Ecto neural progenitor cell (in vitro differentiated cells): ENCODE measurements at places on chromosomes 1 and 21.

DNA sequence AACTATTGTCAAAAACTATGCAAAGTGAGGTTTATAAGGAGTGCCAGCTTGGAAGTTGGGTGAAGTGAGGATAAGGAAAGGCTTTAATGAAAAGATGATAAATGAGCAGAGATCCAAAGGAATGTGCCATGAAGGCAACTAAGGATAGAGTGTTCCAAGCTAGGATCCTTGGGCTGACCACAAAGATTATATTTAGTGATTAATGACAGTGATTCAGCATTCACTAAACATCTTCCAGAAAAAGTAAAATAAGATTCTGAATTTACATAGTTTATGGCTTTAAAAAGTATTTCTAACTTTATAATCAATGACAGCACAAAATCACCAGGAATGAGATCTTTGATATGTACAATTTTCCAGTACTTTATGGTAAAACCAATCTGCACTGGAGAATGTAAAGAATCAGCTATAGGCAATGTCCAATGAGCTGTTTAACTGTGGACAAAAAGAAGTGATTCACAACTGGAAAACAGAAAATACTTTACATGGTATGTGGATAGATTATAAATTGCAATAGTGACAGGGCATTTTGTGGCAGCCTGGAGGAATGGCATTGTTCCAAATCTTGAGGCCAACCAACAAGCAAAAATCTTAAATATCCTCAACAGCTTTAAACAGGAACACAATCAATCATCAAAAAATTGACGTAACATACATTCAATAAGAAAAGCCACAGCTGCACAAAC, 91.2 kb upstream of the KCTD3 start:
- DNase-seq: no peak

DNA sequence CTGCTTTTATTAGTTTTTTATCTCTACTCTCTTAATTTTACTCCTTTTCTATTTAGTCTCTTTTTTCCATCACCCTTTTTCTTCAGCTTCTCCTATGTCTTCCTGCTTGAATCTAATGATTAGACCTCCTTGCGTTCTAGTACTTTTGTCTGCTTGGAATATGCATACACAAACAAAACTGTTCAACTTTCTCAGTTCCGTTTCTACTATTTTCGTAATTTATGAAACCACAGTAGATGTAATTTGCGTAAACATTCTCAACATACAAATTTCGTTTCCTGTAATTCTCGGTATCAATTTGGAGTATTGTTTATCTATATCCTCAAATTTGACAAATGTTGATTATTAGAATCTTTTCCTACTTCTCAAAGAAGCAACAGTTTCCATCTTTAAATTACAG, 772.5 kb downstream of the USP25 start:
- DNase-seq: no peak

DNA sequence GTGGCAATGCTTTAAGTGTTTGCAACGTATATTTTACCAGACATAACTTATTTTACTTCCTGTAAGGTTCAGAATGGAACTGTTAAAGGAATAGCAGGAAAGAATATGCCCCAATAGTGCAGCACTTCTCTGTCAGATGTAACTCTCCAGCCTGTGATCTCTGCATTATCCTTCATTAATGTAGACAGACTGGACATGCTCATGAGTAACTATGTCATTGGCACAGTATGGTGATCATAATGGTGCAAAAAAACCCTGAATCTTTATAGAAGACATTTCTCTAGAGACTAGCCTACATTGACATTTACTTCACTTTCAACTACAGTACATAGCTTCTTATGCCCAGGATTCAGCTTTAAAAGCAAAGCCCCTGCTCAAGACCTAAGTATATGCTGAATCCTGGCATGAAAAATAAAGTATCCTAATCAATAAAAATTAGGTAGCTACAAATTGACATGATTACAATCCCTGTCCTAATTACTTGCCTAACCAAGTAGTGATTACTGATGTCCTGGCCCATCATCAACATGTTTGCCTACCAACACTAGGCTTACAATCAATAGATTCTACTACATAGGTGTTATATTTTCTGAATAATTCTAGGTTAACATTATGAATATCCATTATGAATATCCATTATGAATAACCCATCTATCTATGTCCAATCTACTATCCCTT, 13.9 kb downstream of the COX20 start:
- no peak for DNase-seq

GRCh38 chr1:91783423-91784170, 102.4 kb downstream of the TGFBR3 start:
- DNase-seq: no peak

DNA sequence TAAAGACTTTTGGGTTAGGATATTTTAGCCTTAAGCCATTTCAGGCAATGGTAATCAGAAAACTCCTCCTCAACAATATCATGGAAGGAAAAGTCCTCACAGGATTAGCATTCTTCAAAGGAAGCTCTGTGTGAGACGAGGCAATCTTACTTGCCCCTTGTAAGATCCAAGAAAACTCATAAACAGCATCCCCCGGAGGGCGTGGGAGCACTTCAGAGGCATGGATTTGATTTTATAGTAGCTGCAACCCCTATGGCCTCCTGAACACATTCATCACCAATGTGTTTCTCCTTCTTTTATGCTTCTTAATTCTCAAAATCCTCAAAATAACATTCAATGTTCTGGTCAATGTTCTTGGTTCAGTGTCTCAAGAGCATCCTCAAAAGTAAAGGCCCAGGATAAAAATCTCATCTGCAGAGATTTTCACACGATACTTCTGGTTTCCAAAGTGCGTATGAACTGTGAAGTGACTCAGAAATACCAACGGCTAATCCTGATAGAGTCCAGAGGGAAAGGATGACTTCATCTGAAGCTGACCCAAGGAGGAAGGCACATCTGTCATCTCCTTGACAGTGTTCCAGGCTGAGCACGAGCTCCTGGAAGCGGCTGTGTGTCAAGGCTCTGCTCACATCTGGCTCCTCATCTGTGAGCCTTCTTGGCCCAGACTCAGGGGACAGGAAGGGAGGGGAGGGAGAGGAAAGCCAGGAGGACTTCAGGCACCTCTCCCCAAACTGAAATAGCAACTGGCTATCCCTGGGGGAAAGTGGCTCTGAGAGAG, 49.3 kb upstream of the PSEN2 start:
- no peak for DNase-seq
